ENCODE measurements at places on chromosomes 11 and 22. TPM values are rescaled to one million over a fixed set of nuclear protein-coding genes. Genes with fewer than 3 reads are reported as not detected.

GRCh38 chr11:66014804-66015453 lies 3.1 kb downstream of the CST6 start:
- DNase-seq = no peak

GRCh38 chr22:40567626-40568328 lies 68.7 kb downstream of the MRTFA start:
- no peak for DNase-seq

DDX25 gene
- total RNA-seq = not detected

GRCh38 chr11:125968354-125968753 lies 22.5 kb downstream of the VSIG10L2 start:
- peak; percentile 76 for DNase-seq

GRCh38 chr11:72308226-72309073 lies 64.5 kb upstream of the PHOX2A start:
- DNase-seq = peak; percentile 87

DDI1 gene
- total RNA-seq = not detected

DNA sequence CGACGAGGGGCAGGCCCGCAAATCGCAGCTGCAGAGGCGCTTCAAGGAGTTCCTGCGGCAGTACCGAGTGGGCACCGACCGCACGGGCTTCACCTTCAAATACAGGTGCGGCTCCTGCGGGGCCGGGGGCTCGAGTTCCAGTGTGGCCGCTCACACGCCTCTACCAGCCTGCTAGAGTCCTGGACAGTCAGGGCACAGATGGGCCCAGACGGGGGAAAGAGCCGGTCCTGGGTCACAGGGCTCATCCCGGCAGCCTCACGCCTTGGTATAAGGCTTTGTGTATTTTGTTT lies 506 bp downstream of the MCM5 start:
- DNase-seq = no peak

DNA sequence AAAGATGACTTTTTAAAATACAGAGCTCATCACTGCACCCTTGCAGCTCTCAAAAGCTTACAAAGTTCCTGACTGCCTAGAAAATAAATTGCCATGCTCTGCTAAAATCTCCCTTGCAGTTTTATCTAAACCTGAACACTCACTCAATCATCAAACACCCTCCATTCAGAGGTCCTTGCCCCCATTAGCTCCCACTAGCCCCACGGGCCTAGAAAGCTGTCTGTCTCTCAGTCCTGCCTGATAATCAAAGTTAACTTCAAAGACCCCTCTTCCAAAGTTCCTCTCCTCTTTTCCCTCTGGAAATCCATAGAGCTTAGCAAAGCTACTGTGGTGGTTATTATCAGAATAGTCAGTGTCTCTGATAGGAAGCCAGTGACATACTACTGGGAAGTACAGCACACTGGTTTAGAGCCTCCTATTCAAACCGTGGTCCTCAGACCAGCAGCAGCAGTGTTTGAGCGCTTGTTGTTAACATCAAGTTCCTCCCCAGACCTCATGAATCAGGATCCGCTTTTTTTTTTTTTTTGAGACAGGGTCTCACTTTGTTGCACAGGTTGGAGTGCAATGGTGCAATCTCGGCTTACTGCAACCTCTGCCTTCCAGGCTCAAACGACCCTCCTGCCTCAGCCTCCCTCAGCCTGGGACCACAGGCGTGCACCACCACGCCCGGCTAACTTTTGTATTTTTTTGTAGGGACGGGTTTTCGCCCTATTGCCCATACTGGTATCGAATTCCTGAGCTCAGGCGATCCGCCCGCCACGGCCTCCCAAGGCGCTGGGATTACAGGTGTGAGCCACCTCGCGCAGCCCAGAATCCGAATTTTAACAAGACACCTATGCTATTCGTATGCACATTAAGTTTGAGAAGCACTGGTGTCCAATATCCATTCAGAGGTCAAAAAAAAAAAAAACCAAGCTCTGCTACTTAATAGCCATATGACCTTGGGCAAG lies 1.2 kb downstream of the NDUFC2 start:
- no peak for DNase-seq

DNA sequence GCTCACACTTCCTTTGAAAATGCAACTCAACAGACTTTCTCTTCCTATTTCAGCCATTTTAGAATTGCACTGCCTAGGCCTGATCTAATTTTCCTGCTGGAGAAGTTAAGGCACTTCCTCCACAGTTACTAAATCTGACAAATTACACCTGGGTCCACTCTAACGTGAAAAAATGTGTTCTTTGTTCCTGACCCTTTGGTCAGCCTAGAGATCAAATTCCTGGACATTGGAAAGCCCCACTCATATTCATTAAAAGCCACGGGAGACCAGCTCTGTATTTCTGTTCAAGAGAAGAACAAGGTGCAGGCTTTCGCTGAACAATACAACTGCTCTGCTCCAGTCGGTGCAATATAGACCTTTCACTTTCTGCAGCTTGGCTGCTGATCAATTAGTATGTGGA lies 96.6 kb downstream of the MPPED2 start:
- no peak for DNase-seq

Measured in foreskin keratinocyte (primary cell).